Brain (organoid and tissue), 16 donors: ENCODE measurements at places on chromosomes 5 and 9.
A peak's percentile ranks its signal among the peaks of the same experiment; 100 is the strongest.

- DNase-seq = no peak
These were observed 7.8 kb downstream of the NOL6 start for GRCh38 chr9:33465596-33466564.

DNA sequence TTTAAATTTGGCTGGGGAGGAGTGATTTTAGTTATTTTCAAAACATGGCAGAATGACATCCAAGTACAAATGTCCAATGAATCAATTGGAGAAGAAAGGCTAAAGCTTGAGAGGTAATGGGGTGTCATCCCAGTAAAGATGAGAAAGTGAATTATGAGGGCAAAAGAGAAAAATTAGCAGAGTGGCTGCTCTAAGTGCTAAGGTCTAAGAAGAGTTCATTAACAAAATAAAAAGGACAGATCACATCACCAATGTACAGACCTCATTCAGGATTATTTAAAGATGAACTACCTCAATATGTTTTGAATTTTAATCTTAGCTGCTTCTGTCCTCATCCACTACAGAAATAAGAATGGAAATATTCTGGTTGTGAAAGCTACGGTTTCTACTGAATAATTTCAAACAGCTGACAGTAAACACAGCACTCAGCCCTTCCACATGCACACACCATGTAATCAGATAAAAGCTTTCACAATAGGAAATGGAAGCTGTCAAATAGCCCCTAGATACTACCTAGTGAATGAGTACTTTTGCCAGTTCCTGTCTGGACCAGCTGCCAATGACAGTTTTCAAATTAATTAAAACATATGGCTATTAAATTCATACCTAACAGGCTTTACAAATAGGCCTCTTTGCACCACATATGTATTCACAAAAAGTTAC, 171.5 kb downstream of the SSBP2 start:
- peak; percentile 51 for DNase-seq

DNA sequence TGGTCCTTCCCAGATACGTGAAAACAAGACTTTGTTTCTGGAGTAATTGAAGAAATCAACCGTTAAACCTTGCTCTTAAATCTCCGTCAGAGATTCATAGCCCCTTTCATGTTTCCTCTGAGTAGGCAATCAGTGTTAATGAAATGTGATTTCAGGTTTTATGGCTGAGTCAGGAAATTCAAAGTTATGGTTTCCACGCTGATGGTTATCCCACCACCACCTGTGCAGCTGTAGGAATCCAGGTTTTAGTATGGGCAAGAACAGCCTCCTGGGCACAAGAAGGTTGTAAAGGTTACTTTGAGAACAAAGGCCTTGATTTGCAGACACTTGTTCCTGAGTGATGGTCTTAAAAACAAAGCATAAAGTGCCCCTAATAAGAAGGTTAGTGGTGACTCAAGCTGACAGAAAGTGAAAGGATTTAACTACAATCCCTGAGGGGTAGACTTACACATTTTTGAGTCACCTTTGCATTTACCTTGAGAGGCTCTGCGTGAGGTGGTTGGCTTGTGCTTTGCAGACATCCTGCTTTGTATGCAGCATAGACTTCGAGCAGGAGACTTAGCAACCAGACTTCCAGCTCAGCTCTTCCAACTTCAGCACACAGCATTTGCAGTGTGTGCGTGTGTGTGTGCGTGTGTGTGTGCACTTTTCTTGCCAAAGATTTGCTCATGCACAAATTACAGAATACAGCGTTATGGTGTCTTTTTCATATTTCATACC, 159.6 kb downstream of the TLE4 start:
- peak; percentile 13 for DNase-seq

DNA sequence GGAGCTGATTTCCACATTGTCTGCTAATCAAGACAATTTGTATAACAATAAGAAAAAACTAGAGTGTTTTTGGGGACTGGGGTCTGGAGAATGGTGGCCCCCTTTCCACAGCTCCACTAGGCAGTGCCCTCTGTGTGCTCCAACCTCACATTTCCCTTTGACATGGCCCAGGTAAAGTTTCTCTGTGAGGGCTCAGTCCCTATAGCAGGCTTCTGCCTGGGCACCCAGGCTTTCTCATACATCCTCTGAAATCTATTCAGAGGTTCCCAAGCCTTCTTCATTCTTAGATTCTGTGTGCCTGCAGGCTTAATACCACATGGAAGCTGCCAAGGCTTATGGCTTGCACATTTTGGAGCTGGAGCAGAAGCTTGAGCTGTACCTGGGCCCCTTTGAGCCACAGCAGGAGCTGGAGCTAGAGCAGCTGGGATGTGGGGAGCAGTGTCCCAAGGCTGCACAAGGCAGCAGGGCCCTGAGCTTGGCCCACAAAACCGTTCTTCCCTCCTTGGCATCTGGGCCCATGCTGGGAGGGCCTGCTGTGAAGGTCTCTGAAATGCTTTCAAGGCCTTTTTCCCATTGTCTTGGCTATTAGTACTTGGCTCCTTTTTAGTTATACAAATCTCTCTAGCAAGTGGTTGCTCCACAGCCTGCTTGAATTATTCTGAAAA, 49.1 kb upstream of the VPS13A start:
- DNase-seq = no peak

- no peak for DNase-seq
These were observed 19.2 kb upstream of the RICTOR start for GRCh38 chr5:39093352-39093751.

DNA sequence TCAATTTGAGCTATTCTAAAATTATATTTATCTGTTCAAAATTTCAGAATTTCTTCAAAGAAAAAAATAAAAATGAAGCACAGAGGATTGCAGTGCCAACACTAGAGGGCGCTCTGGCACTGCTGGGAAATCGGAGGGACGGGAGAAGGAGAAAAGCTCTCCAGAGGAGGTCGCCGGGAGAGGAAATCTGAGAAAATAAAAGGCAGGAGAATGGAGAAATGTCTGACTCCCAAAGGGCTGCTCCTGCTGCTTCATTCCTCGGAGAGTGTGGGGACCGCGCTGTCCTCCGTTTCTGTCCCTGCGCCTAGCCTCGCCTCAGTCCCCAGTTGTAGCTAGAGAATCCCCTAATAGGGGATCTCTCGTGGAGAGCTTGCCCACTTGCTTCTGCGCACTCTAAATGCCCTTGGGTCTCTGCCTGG, 40.0 kb upstream of the ARSB start:
- peak; percentile 91 for DNase-seq

DNA sequence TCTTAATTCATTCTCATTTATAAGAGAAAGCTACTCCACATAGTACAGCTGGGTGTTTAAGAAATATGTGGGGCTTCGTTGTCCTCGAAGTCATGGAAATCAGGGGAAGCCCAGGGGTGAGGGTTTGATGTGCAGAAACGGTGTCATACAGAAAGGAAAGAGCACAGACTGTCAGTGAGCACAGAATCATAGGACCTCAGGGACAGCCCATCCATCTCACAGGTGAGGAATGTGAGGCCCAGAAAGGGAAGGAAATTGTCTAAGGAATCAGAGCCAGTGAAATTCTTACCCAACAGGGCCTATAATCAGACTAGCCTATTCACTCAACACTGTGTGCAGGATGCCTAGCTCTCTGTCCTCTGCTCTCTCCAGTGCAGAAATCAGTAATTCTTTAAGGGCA, 535.6 kb downstream of the SPOCK1 start:
- no peak for DNase-seq

- DNase-seq = no peak
These were observed 10.9 kb upstream of the CLIC3 start for GRCh38 chr9:137007108-137007815.

- no peak for DNase-seq
These were observed 12.7 kb downstream of the ANKS6 start for GRCh38 chr9:98783518-98784226.

GRCh38 chr9:34869390-34869789, 88.7 kb upstream of the PHF24 start:
- DNase-seq = no peak

GRCh38 chr9:8648271-8648845, 848.8 kb upstream of the DMAC1 start:
- DNase-seq = no peak

DNA sequence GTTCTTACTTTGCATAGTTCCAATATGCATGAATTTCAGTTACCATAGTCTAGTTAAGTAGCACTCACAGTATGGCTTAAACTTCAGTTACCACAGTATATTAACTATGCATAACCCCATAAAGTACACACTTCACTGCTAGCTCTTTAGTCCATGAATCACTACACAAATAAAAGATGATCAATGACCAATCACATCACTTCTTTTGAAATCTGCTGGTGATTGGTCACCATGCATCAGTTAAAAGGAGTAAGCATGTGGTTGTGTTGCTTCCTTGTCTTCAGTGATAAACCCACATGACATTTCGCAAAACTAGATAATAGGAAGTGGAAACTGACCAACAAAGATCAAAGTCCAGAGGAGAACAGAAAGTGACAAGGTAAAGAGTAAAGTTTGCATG, 79.0 kb downstream of the TAF11L14 start:
- DNase-seq = no peak

DNA sequence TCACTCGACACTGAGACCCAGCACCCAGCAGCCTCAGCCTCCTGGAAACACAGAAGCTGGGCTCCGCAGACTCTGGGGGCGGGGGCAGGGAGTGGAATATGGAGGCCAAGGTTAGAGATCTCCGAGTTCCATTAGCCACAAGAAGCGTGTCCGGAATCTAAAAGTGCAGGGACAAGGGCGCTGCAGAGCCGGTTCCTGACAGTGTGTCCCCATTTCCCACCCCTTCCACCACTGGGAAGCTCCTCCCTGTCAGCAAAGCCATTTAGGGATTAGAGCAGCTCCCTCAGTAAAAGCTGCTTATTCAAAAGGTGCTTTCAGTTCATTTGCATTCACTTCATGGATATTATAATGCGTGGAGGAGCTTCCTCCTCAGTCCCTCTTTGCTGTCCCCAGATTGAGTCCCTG, 74.1 kb upstream of the HSPA9 start:
- no peak for DNase-seq

DNA sequence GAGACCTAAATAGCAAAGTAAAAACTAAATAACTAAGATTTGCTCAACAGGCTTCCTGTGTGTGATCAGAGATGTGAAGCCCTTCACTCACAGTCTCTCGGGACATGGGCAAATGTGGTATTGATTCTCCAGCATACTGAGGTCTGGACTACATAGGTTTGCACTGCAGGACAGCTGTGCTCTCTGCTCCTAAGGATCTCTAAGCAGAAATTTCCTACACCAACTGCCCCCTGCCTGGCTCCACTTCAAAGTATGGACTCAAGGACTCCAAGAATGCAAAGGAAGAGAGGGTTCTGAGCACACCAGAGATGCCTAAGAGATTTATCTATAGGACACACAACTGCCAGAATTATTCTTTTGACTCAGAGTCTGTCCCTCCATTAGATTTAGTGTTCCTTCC, 487.2 kb downstream of the SEMA5A start:
- no peak for DNase-seq

DNA sequence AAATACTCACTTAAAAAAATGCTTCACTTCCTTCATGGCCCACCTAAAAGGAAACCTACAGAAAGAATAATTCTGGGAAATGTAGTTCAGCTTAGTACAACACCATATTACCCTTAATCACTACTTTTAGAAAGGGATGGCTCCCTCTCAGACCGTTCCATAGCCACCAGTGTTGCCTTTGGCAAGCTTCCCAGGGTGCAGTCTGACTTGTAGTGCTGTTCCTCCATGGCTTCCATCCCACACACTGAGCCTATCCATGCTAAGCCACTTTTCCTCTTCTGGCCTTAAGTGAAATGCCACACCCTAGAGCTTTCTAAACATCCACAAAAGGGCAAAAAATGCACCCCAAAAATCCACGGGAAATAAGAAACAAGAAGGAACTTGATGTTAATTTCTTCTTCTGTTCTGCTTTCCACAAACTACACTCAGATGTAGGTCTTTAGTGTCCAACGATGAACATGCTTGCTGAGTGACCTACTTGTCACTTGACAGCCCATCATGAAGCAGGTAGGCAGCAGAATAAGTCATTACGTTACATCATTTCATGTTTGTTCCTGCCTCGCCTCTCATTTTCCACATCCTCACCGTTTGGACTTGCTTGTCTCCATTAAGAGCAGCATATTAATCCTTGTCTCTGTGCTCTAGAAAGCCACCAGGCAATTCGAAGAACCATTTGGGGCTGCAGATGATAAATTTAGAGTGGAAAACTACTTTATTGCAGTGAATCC, 391.1 kb upstream of the GRAMD2B start:
- no peak for DNase-seq

DNA sequence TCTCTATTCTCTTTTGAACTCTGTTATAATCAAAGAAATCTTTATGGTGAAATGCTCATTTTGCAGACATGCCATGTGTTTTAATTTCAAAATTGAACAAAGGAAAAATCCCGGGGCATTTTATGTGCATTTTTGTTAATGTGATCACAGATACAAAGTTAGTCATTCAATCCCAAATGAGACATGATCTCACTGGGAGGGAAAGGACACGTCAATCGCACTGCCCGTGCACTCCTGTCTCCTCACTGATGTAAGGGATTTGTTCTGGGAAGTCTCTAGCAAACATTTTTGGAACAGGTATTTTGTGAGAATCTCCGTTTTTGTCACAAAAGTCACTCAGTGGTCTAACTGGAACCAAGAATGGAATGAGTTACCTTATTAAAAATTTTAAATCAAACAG, 97.9 kb upstream of the RANBP6 start:
- DNase-seq = no peak

DNA sequence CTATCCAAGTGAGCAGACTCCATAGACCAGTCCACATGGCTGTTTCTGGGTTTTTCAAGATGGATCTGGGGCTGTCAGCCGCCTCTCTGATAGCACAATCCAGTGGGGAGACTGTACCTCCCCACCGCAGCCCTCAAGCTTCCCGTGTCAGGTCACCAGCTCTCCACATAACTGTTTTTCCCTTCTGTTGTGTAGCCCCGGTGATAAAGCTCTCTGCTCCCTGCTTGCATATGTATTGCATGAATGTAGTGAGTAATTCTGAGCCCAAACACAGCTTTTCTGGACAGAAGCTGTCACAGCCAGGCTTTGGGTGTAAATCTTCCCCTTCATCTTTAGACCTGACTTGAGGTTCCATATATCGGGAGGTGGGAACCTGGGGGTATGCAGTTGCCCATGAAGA, 23.1 kb upstream of the CFAP157 start:
- DNase-seq = no peak

DNA sequence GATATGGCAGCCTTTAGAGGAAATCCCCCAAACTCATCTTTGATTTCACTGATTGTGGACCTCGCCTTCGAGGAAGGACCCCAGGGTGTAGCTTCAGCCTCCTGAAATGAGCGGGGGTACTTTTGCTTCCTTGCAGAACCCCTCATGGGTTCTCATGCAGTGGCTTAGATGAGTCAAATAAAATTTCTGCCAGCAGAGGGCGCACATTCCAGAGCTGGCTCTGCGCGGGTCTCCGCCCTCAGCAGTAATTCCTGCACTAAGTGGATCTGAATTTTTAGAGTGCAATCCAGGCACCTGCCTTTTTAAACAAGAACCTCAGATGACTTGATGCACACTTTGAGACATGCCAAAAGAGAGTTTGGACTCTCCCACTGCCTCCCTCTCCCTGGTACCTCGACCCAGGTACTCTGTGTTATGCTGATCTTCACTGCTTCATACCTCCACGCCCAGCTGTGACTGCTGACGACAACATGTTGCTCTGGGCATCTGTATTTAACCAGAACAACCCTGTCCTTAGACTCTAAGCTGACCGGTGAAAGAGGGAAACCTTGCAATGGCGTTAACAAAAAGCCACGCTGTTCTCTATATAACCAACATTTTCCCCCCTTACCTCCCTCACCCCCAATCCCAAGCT, 7.3 kb downstream of the EGFLAM start:
- DNase-seq = peak; percentile 82

GRCh38 chr9:21513431-21513830, 31.3 kb upstream of the IFNE start:
- no peak for DNase-seq
